ENCODE measurements at places on chromosomes 6 and 20. TPM values are rescaled to one million over a fixed set of nuclear protein-coding genes. Genes with fewer than 3 reads are reported as not detected.

Gene ZNF341
- 2.8 TPM for total RNA-seq

Gene SLC17A1
- total RNA-seq, result not detected

Gene DSP
- total RNA-seq, result 2.2 TPM

Gene DEFB118
- not detected for total RNA-seq

Gene RNASET2
- total RNA-seq, result 12.5 TPM

Gene C6orf118
- not detected for total RNA-seq

All from epithelial cell of alveolus of lung (primary cell).